AG08396 (cell line): ENCODE measurements at places on chromosomes 5 and 9.
A peak's percentile ranks its signal among the peaks of the same experiment; 100 is the strongest.

GRCh38 chr5:40240111-40240510 is 439.6 kb upstream of the PTGER4 start:
- no peak for DNase-seq

DNA sequence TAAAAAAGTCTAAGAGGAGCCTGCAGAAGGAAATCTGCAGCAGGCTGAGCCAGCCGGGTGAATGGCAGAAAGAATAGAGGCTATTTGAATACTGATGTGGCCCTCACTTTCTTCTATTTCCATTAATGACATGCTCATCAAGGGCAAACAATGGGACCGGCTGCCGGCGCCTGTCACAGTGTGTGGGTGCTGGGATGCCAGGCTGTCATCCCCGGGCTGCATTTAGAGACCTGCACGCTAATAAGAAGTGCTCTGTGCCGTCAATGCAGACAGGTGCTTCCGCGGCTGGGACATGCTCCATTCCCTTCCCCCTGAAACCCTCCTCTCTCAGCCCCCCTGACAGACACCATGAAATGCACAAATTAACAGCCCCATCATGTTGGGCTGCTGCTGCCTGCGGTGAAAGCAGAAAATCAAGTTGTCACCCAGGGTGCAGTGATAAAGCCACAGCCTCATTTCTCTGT is 217.7 kb upstream of the TBCA start:
- no peak for DNase-seq

DNA sequence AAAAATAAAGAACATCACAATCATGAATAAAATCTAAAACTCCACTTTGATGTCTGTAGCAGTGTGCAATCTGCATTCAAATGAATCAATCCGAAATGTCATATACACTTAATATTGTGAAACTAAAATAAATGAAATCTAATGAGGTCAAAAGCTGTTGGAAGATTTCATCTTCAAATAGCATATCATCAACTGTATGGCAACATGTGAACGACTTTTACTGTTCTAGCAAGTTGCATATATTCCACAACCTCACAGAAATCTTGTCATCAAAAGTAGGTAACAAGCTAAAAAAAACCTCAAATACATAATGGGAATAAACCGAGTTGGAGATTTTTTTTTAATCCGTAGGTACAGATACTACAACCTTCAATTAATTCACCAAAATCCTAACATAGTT is 1.2 kb downstream of the PTBP3 start:
- DNase-seq, result no peak

DNA sequence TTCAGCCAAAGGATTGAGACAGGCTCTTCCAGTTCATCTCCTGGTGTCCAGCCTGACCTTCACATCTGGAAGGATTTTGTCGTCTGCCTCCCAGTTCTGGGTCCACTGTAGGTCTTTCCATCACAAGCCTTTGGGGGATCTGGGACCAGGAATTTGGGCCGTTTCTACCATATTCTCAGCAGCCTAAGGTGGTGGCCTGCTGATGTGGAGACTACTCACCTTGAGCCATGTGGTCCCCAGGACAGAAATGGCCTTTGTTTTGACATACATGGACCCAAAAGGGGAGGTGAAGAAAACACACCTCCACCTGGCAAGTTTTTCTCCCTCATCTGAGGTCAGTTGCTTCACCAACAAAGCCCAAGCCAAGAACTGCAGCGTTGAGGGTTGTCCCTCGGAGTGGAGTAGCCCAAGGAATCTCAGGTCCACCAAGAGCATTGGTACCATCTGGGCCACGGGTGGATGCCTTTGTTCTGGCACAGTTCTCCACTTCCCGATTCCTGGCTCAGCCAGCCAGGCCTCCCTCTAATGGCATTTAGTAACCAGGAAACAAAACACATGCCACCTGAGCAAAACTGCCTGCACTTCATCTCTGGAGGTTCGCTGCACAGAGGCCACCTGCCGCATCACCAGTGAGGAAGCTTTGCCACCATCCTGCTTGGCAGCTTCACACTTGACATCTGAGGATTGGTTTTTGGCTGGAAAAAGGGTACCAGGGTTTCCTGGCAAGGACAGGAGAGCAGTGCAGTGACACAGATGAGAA is 24.7 kb downstream of the AMBP start:
- no peak for DNase-seq

DNA sequence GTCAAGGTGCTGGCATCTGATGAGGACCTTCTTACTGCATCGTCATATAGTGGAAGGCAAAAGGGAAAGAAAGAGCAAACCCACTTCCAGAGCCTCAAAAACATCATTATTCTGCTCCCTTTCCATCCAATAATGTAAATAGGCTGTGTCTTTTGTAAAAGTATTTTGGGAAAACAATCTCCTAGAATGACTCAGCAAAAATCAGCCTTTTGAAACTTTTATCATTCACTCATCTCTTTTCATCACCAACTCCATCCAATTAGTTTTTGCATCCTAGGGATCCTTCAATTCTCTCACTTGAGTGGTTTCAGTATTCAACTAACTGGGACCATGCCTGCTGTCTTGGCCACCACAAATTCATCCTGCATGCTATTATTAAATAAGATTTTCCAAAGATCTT is 39.8 kb upstream of the TLR4 start:
- DNase-seq, result no peak

- DNase-seq, result peak; percentile 8
These were observed 68.2 kb downstream of the NR2F1-AS1 start for GRCh38 chr5:93512799-93513198.

- DNase-seq, result no peak
These were observed 2.8 kb downstream of the CCDC152 start for GRCh38 chr5:42759456-42759855.

DNA sequence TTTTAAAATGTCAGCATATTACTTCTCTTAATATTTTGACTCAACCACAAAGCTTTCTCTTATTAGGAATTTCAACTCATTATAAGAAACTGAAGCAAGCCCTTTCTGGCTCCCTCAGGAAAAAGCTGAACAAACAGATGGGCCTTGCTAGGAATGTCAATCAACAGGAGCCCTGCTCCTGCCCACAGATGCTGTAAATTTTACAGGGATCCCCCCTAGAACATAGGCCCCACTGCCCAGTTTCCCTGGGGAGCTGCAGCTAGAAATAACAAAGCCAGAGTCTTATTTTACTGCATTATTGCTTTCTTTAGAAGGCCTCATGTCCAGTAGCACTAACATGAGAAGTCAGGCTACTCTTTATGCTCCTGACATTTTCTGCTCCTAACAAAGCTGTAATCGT is 103.8 kb downstream of the PCSK1 start:
- DNase-seq, result no peak

- no peak for DNase-seq
These were observed 90.7 kb downstream of the CAMSAP1 start for GRCh38 chr9:135816651-135816970.

GRCh38 chr5:15746833-15747232 is 246.9 kb downstream of the FBXL7 start:
- no peak for DNase-seq

DNA sequence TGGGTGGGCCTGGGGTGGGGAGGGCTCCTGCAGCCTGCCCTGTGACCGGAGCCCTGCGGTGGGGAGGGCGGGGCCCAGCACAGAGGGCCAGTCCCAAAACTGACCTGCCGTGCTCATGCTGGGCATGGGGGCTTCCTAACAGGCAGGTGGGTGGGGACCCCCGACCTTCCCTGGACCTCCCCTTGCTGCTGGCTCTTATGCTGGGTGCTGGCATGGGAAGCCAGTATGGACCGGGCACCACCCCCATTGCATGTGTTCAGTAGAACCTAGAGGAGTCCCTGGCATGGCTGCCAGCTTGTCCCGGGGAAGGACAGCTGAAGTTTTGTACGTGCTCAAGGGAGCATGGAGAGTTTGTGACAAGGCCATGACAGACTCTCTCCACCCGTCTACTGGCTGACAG is 37.1 kb downstream of the WNK2 start:
- no peak for DNase-seq

DNA sequence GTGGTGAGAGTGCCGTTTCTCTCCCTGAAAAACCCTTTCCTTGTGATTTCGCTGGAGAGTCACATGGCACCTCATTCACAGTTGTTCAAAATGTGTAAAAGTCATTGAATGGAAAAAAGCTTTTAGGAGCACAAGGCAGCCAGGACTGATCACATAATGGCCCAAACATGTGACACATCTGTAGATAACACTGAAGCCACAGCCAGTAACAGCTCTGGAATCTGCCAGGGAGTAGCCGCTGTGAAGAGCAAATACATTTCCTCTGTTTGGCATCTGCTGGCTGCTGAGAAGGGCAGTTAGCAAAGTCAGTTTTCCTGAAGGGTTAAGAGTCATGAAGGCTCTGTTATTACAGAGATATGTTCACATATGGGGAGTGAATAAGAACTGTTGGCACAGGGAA is 271.8 kb downstream of the NNT start:
- DNase-seq, result peak; percentile 48

GRCh38 chr9:126316085-126316655 is 10.5 kb upstream of the MVB12B start:
- no peak for DNase-seq

GRCh38 chr9:91978740-91979414 is 28.8 kb upstream of the ROR2 start:
- DNase-seq, result peak; percentile 73

DNA sequence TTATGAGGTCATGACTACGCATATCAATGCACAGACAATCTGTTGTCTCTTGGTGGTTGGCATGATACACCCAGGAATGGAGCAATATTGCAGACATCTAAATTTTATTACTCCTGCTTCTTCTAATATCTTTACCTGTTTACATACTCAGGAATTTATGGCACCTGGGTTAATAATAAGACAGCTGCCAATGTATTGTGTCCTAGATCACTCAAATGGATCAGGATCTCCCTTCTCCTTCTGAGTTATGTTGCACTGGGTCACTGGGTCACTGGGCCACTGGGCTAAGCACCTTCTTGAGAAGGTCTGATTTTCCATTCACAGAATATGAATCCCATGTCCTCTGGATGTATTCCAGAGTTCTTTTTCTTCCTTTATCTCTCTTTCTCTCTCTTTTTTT is 41.8 kb downstream of the CCL28 start:
- no peak for DNase-seq

GRCh38 chr9:89277454-89277853 is 33.5 kb upstream of the CKS2 start:
- DNase-seq, result no peak

GRCh38 chr5:143699121-143699520 is 112.8 kb upstream of the HMHB1 start:
- DNase-seq, result no peak

- DNase-seq, result no peak
These were observed 21.5 kb upstream of the COL5A1 start for GRCh38 chr9:134619983-134620661.

- no peak for DNase-seq
These were observed 64.5 kb downstream of the DENND1A start for GRCh38 chr9:123865226-123866000.

- DNase-seq, result no peak
These were observed 155.6 kb upstream of the TAS2R1 start for GRCh38 chr5:9785751-9786150.

DNA sequence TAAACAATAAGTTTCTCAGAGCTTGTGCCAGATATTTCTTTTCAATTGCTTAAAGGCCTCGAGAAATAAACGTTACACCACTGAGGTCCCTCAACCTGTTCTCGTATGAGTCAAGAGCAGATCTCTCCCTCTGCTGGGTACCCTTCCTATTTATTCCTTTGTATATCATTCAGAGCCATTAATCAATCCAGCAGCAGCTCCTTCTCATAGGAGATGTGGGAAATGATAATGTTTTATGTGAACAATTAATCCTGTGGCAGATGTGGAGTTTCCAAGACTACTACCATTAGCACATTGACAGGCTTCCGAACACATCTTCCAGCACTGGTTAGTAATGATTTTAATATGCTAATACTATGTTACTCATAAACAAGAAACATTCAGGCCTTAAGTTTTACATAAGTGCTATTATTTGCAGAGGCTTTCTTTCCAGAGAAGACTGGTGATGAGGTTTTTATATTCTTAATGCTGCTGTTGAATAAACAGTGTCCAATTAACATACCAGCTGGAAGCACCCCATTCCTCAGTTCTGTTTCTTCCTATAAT is 196.5 kb downstream of the ZNF608 start:
- DNase-seq, result no peak

GRCh38 chr5:52342361-52342760 is 445.4 kb upstream of the ITGA1 start:
- no peak for DNase-seq

GRCh38 chr5:137791387-137791786 is 37.2 kb upstream of the HNRNPA0 start:
- no peak for DNase-seq

DNA sequence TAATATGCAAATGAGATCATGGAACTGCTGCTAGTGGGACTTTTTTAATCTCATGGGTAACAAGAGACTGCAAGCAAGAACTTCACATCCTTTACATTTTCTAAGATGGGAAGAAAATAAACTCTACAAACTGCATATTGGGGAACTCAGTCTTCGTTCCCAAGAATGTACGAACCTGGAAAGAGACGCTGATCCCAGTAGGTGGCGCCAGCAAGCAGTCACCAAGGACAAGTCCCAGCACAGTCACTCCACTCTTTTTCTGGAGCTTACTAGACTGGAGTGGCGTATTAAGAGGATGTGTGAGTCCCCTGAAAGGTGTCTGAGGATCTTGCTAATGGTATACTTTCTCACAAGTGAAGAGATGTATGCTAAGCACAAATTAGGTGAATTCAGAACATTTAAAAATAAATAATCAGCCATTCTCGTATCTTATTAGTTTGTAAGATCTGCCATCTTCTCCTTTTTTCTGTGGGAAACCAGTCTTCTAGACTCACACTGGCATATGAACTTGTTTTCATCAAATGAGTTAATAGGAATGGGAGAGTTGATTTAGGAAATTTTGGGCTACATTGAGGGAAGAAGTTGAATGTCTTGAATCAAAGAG is 16.0 kb upstream of the PUM3 start:
- DNase-seq, result peak; percentile 56

- no peak for DNase-seq
These were observed 39.5 kb downstream of the MACROH2A1 start for GRCh38 chr5:135359374-135360165.

DNA sequence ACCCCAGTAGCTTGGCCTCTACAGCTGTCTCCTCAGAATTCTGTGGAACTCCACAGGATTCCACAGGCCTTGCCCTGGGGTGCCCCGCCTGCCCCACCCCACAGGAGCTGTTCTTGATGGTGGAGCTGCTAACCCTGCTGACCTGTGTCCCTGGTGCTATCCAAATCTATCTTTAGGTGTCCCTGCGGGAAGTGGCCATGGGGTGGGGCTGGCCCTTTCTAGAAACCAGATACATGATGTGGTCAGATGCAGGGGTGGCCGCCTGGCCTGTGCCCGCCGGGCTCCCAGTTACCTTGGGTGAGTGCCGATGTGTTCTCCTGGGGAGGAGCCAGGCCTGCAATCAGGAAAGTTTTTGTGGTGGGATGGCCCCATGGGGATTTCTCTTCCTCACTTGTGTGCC is 34.2 kb downstream of the WNK2 start:
- no peak for DNase-seq

DNA sequence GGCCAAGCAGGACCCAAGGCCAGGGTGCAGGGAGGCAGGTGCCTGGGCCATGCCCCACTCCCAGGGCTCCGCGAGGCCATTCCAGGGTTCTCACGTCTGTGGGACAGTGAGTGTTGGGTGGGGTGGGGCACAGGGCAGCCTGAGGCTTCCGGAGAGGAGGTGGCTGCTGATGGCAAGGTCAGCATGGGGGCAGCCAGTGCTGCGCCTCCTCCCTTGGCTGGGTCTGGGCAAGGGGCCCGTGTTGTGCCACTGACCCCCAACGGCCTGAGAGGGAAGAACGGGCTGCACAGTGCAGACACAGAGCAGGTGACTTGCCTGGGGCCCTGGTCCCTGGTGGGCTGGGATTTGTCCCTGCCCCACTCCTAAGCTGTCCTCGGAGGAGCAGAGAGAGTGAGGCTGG is 82.1 kb downstream of the RXRA start:
- no peak for DNase-seq
